ENCODE measurements at places on chromosomes 13 and 19.

- no peak for DNase-seq
Observed at GRCh38 chr13:84077271-84077670, 195.0 kb upstream of the SLITRK1 start.

- no peak for DNase-seq
Observed at GRCh38 chr13:79185580-79185979, 220.5 kb downstream of the RBM26 start.

DNA sequence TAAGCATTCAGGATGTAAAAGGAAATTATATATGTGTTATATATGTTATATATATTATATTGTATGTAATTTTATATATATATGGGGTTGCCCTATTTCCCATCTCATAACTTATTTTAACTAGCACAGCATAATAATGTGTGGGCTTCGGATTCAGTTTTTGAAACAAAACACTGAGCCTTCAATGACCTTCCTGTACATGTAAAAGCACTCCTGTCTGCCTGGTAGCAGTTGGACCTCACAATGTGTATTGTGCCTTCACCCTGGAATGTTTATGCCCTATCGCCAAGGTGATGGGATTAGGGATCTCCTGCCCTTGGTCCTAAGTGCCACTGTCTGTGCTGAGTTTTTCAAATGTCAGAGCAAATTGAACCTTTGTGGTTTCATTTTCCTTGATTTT is 968.8 kb downstream of the TUBA3C start:
- no peak for DNase-seq

DNA sequence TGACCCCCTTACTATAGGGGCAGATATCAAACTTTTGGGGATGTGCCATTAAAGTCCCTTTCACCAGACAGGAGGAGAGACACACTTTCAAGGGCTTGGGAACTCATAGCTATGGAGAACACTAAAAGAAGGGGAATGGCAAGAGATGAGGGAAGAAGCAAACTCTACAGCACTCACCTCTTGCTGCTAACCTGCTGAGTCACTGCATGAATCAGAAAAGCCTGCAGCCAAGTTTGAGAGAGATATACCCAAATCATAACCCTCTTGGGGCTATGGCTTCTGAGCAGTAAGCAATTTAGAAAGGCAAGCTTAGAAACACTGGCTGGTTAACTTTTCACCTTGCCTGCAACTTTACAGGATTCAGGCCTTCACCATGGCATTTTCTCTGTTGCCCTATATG is 1028.0 kb downstream of the UQCRFS1 start:
- DNase-seq, result no peak

DNA sequence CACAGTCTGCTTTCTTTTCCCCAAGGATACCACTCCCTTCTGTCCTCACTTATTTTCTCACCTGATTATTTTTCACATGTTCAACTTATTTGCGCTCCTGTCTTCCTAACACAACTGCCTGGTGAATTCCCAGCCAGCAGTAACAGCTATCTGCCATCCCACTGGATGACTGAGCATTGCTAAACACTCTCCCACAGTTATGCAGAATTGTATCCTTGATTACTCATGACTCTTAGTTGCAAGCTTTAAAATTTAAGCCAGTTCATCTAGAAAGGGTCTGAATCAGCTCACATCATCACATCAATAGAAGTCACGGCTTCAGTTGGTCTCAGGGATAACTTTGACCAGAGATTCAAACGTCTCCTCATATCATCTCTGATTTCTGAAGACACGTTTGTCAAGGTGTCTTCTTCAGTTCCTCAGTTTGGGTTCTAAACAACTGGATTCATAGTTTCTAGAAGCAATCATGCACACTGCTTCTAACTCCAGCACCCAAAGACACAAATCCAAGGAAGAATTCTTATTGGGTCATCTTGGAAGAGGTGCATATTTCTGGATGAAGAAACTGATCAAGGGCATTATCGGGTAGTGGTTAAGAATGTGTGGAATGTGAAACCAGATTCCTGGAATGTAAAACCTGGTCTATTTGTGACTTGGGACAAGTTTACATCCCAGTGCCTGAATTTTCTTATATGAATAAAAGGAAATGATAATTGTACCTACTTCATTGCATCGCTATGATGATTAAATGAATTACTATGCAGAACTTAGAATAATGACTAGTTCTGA is 13.9 kb upstream of the DACH1 start:
- DNase-seq, result no peak

- DNase-seq, result peak; percentile 94
Observed at GRCh38 chr19:8832132-8833021, at the start of the genes MBD3L1 and ZNF558. Gene MBD3L1, plus strand, starts transcription at chr19:8832377. Its CDS starts 10,302 bp downstream, at chr19:8842679. Gene ZNF558, minus strand, starts transcription at chr19:8832304. Its CDS starts 9,645 bp downstream, at chr19:8822659.

GRCh38 chr13:60484865-60485264 is 87.8 kb downstream of the TDRD3 start:
- no peak for DNase-seq

- no peak for DNase-seq
Observed at GRCh38 chr19:13128583-13128982, 10.5 kb downstream of the NACC1 start.
